ENCODE measurements at places on chromosomes 7 and 10.

GRCh38 chr7:87810726-87811125 is 65.4 kb downstream of the SLC25A40 start:
- DNase-seq = no peak

- DNase-seq = no peak
Measured at GRCh38 chr10:90197766-90198165, 496.4 kb downstream of the KIF20B start.

DNA sequence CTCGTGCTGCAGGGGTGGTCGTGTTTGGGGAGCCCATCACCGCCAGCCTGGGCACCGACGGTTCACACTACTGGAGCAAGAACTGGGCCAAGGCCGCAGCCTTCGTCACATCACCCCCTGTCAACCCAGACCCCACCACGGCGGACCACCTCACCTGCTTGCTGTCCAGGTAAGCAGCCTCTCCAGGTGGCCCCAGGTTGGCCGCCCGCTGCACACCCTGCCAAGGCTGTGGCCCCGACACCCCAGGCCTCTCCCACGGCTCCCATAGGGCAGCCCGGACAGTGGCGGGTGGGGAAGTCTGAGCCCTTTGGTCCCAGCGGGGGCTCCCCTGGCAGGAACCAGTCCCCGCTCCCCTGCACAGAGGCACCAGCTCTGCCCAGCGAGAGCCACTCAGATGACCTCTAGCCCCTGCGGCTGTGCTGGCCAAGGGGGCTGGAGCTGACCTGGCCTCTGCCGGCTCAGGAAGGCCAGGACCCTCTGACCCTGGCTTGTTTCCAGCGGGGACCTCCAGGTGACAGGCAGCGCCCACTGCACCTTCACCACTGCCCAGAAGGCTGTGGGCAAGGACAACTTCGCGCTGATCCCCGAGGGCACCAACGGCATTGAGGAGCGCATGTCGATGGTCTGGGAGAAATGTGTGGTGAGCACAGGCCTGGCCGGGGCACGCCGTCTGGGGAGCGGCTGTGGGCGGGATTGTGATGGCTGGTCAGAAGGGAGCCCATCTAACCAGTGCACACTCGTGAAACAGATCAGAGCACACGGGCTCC is 13.8 kb downstream of the DPYSL4 start:
- DNase-seq = no peak

GRCh38 chr7:1197997-1198625 is 34.6 kb upstream of the UNCX start:
- no peak for DNase-seq

GRCh38 chr10:114043532-114044246 is at the start of gene ADRB1:
Gene ADRB1 (plus strand): TSS chr10:114043866. CDS start chr10:114044133, 267 bp downstream.
- DNase-seq = no peak

DNA sequence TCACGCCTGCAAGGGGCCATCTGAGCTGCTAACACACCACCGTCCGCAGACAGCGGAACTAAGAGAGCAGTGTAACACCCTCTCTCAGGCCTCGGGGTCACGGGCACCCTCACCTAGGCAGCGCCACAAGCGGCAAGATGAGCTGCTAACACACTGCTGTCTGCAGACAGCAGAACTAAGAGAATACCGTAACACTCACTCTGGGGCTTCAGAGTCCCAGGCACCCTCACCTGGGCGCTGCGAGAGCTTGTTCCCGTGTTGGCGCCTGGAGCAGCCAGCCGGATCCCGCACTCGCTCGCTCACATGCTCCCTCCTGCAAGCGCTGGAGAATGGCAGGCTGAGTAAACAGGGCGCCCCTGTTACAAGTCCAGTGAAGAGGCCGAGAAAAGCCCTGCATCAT is 160.2 kb downstream of the SRPK2 start:
- DNase-seq = no peak

DNA sequence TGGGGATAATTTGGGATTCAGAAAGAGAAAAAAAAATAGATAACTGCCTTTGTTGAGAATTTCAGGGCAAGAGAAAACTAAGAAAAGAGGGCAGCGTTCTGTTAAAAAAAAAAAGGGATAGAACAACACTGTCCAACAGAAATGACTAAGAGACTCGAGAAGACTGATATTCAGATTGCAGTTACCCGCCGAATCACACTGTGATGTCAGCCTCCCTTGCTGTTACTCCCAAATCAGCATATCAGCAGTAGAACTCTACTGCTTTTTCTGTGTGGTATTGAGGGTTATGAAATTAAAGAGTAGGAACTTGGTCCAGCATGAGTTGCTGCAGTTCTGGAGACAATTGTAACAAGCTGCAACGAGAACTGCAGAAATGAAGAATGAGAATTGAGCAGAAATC is 1.9 kb downstream of the GJC3 start:
- DNase-seq = no peak

DNA sequence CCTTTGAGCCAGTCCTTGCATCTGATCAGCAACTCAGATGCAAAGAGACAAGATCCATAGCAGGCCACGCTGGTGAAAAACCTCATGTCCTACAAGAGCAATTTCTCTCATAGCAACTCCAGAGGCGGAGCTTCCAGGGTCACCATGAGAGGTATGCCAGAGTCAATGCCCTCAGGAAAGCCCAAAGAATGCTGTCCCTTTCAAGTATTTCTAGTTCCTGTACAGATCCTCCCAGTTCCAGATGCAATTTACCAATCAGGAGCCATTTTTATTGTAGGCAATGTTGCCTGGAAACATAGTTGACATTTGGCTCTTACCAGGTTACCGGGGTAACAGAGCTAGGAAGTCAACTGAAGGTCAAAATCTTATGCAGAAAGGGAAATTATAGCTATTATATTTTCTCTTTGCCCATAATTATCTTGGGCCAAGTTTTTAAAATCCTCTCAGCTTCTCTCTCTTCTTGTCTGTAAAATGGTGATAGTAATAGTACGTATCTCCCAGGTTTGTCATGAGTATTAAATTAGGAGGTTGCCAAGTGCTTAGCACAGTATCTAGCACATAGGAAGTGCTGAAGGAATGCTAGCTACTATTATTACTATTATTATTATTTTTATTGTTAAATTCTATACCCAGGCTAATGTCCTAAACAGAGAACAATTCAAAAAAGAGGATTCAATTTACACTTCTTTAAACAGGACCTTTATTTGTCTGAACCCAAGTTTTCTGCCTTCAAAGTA is 46.3 kb upstream of the TM9SF3 start:
- no peak for DNase-seq

DNA sequence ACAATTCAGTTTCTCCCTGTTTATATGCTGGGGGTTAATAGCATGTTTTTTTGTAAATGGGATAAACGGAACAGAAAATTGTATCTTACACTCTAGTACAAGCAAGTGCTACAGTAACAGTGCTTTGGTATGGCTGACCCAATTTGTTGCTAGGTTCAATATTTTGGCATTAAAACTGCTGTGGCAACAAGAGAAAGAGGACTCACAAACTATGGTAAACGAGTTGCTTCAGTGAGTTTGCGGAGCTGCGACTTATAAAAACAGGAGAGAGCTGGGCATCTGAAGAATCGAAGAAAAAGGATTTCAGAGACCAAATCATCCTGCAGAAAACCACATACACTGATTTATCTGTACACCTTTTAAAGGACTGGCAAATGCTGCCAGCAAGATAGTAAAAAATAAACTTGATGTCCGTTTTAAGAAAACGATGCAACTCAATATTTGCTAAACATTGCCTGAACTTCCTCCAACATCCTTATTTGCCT is 2.2 kb downstream of the GLUD1 start:
- DNase-seq = no peak

DNA sequence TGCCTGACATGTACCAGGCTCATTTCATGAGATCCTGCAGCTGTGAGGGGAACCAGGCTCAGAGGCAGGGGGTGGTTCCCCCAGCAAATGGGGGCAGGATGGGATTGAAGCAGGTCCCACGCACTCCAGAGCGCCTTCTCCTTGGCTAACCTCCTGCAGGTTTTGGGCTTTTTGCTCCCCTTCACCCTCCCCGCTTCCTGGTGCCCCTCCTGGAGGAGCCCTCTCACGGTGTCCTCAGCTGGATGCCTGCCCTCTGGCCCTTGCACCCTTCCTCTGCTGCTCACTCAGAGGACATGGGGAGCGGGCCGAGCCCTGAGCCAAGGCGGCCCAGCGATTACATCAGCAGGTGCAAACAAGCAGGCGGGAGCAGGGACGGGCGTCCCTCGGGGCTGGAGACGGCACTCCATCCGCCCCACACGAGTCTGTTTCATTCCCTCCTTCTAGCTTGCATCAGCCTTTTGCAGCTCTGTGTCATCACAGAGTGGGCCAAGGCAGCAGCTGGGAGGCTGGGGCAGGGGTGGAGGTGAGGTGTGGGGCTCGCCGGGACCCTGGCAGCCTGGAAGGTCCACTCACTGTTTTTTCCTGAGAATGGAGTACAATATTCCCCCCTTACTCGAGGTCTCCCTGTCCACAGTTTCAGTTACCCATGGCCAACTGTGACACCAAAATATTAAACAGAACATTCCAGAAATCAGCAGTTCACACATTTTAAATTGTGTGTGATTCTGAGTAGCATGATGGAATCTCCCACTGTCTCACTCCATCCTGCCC is 52.7 kb upstream of the SLC29A3 start:
- DNase-seq = no peak

DNA sequence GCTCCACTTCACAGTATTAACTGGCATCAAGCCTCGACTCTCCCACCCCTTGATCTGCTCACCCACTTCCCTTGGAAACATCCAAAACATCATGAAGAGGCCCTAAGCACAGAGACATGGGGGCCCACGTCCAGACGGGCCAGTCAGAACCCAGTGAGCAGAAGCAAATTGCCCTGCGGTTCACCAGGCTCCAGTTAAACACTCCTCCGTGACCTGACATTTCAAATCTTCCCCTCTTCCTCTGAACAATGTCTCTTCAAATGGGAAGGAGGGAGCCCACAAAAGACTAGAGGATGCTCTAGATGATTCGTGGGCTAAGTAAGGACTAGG is 44.8 kb downstream of the CLEC2L start:
- no peak for DNase-seq

DNA sequence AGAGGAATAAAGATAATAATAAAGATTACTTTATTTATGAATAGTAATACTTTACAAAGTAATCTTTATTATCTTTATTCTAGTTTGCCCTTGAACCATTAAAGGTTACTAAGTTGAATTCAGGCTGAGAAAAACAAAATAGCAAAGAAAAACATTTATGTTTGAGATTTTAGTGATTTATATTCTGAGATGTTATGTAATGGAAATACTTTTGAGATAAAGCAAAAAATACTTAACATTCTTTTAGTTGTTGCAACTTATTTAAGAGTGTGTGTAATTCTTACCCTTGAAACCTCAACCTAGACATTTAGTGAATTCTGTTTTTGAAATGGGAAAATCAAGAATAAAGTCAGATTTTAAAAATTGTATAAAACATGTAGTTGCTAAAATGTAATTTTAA is 40.0 kb downstream of the MINPP1 start:
- no peak for DNase-seq

GRCh38 chr10:123862421-123863182 is 29.0 kb downstream of the CPXM2 start:
- no peak for DNase-seq

DNA sequence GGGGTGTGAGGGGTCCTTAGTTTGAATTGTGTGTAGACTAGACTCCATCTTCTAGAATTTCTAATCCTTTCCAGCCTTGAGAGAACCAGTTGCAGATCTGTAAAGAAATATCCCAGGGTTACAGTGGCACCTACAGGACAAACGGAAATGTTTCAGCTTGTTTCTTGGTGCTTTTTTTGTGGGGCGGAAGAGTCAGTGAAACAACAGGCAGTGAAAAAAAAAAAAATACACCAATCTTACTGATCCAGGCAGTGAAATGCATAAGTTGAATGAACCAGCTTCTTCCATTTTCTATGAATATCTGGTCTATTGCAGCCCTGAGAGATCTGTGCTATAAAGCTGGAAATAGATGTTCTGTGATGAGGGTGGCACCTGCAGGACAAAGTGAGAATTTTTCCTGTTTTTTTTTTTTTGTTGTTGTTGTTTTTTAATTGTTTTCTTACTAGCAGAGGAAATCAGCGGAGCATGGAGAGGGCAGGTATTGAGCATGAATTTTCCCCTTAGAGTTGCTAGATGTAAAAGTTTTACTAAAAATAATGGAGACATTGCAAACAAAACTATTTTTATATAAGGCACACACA is 81.9 kb upstream of the DYNC1I1 start:
- peak; percentile 21 for DNase-seq

- no peak for DNase-seq
Measured at GRCh38 chr10:12769323-12770044, 232.0 kb downstream of the CCDC3 start.

- peak; percentile 91 for DNase-seq
Measured at GRCh38 chr10:104339469-104340110, 1.3 kb upstream of the ITPRIP start.

GRCh38 chr10:29407280-29407858 is 118.5 kb downstream of the LYZL1 start:
- no peak for DNase-seq

DNA sequence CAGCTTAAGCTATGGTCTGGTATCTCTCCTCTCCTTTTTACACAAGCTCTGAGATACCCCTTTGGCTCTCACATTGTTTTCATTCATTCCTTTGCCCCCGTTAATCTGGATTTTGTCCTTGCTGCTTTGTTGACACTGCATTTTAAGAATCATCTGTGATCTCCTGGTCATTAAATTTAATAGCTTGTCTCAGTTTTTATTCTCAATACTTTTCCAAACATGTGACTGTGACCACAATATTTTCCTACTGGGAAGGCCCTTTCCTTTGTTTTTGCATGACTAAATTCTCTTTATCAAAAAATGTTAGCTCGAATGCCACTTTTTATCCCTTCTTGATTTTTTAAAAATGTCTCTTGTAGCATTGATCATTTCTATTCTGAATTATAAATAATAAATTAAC is 171.2 kb downstream of the SUGCT start:
- no peak for DNase-seq

DNA sequence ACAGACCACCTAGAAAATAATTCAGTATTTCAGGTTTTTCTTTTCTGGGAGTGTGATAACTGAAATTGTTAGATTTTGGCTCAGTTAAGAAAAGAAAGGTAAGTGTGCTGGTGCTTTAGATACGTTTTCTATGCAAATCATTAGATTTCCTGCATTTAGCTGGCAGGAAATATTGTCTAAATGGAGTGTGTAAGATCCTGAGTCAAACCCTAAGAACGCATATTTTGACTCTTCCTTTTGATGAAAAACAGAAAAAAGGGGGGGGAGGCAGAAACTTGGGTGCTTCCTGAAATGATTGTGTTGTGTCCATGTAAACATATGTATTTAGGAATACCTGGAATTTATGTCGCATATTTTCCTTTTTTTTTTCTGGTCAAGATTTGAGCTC is 1.2 kb downstream of the GRK5 start:
- no peak for DNase-seq

- no peak for DNase-seq
Measured at GRCh38 chr10:97090035-97090434, 95.7 kb downstream of the SLIT1 start.

DNA sequence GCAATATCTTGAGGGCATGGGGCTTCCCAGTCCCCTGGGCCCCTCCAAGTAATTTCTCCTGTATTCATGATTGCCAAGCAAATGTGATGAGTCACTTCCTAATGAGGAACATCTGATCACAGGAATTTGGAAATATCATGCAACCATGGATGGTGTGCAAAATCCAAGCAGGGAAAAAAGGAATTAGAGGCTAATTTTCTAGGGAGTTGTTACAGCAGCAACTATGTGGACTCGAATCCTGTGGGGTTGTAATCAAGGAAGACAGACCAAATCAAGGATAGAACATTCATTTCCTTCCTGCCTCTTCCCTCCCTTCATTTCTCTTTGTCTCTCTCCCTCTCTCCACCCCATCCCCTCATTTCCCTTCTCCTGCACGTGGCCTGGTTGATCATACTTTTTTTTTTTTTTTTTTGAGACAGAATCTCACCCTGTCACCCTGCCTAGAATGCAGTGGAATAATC is 23.9 kb upstream of the AGFG2 start:
- peak; percentile 70 for DNase-seq

Data from inflammatory macrophage treated with lipopolysaccharide for 1 hour (primary cell).